ENCODE measurements at places on chromosomes 12 and 14. TPM values are rescaled to one million over a fixed set of nuclear protein-coding genes. Genes with fewer than 3 reads are reported as not detected.

SERPINA9 gene
- not detected for total RNA-seq

PTCSC3 gene
- not detected for total RNA-seq

RDH16 gene
- under 0.01 TPM for total RNA-seq

TSHR gene
- not detected for total RNA-seq

DNA sequence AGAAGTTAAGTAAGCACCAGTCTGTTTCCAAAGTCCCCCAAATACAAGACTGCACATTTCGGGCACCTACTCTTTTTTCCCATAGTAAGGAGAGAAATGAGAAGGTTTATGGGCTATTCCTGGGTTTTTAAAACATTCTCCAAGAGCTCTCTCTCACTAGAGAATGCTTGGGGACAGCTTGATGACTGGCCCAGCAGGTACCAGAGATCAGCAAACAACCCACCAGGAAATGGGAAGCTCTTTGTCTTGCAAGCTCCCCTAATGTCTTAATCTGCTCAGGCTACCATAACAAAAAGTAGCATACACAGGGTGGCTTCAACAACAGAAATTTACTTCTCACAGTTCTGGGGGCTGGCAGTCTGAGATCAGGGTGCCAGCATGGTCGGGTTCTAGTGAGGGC, 41.8 kb upstream of the CRY1 start:
- no peak for DNase-seq

DNA sequence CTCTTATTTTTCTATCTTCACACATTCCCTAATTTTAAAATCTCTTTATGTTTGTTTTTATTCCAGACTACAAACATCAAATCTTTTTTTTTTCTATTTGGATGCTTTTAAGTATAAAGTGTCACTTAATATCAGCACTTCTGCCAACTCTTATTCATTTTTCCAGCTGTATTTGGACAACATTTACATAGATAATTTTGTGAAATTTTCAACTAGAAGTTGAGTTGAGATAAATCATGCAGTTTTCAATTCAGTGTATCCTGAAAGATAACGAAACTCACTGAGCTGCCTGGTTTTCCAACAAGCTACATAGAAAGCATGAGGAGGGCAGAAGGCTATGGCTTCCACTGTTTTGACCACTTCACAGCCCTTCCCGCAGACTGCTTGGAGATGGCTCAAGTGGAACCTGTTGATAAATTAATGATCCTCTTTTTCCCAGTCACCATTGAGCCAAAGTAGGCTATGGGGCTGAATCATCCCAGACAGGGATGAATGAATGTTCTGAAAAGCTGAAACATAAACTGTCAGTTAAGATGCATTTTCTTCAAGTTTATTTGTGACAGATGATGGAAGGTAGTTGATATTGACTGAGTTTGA, 213.9 kb downstream of the RAD51B start:
- no peak for DNase-seq

DNA sequence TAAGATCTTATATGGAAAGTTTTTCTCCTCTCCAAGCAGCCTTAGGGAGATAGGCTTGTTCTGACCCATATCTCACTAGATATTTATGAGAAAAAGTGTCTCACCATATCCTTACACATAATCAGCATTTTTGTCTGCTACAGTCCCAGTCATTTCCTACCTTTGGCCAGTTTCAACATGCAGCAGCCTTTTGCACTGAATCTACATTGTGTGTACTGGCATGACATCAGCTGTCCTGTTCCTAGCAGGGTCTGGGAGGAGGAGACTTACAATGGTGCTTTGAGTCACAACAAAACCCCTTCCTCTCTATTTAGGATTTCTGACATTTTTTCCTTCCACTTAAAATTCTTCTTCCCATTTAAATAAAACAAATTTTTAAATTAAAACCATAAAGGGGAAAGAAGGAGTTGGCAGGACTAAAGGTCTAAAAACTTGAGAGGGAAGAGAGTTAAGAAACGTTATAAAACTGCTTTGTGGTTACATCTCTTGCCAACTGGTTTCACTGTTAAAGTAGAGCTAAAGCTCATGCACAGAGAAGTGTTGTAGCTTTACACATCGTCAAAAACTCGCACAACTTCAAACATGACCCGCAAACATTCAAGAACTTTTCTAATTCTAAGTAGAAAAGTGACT, 53.3 kb upstream of the CERS5 start:
- DNase-seq: peak; percentile 79

GRCh38 chr12:40145896-40146295, 40.0 kb upstream of the SLC2A13 start:
- DNase-seq: no peak

- no peak for DNase-seq
Measured at GRCh38 chr12:113184098-113184899, 979 bp downstream of the DDX54 start.
